ENCODE measurements at places on chromosomes 5 and 9.

- DNase-seq: peak; percentile 98
Observed at GRCh38 chr9:125202846-125203618, 2.7 kb downstream of the RABEPK start.

- DNase-seq: no peak
Observed at GRCh38 chr5:65185468-65185867, 296.3 kb downstream of the ADAMTS6 start.

DNA sequence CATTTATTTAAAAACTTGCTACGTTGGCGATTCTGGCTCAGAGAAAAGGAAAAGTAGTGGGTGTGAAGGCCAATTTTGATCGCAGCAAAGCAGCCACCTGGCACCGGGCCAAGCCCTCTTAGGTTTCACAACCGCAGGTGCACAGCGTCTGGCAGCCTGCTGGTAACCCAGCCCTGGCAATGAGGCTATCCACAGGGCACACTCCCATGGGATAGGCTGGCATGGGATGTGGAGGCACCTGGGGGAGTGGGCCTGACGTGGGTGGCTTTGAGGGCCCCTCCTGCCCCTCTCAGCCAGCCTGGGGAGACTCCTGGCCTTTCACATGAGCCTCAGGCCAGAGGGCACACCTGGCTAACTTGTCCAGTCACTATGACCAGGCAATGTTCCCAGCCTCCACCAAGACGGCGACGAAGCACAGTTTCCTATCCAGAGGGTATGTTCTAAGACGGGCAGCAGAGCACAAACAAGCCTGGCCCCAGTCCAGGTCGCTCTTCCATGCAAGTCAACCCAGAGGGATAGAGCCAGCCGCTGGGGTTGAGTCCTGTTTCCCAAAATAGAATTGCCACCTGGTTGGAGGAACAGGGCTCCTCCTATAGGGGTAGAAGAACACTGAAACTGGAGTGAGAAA is 19.0 kb downstream of the CMBL start:
- DNase-seq: peak; percentile 97

- DNase-seq: no peak
Observed at GRCh38 chr9:34119713-34120112, 6.8 kb downstream of the DCAF12 start.

DNA sequence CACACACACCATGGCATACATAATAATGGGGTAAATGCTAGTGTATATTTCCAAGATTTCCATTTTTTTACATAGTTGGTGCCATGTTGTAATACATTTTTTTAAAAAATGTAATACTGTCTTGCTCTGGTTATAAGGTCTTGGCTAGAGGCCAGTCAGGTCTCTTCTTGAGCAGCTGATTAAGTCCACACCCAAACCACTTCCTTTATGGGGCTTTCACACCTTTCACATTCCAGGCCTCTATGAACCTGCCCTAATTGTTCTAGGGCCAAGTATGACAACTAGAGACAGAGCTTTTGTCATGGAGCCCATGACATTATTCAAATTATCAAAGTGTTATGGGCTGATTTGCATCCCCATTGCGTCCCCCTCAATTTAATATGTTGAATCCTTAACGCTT is 495.6 kb upstream of the CTNND2 start:
- no peak for DNase-seq

DNA sequence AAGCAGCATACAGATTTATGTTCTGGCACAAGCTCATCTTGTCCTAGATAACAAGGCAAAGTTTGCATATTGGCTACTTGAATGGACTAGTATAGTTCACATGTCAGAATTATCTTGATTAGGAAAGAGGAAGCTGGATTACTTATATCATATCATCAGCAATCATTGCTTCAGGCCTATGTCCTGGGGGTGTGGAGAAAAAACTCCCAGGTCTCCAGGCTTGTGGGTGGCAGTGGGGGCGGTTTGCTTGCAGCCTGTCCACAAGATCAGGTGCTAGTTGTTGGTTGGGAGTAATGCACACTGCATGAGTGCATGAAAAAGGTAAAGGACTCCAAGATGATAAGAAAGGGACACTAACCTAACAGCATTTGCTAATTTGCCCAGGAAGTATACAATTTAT is 326.4 kb upstream of the PDE4D start:
- no peak for DNase-seq

DNA sequence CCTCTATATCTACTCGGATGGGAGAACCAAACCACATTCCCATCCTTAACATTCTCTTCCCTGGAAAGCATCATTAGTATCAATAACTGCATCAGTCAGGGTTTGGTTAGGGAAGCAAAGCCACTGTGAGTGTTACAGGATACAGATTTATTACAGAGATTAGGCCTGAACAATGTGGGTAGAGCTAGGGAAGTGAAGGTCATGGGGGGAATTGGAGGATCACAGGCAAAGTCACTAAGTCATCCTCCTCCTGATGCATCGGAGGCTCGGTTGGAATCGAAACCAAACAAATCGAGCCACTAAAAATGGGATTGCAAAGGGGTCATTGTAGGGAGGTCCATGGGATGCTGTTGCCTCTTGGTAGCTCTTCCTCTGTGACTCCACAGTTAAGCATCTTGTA is 61.8 kb upstream of the ZBTB43 start:
- DNase-seq: no peak

GRCh38 chr9:135479469-135480052 is at the start of gene PPP1R26:
Gene PPP1R26 (plus strand): TSS chr9:135479782. CDS start chr9:135484511, 4,729 bp downstream.
- no peak for DNase-seq

DNA sequence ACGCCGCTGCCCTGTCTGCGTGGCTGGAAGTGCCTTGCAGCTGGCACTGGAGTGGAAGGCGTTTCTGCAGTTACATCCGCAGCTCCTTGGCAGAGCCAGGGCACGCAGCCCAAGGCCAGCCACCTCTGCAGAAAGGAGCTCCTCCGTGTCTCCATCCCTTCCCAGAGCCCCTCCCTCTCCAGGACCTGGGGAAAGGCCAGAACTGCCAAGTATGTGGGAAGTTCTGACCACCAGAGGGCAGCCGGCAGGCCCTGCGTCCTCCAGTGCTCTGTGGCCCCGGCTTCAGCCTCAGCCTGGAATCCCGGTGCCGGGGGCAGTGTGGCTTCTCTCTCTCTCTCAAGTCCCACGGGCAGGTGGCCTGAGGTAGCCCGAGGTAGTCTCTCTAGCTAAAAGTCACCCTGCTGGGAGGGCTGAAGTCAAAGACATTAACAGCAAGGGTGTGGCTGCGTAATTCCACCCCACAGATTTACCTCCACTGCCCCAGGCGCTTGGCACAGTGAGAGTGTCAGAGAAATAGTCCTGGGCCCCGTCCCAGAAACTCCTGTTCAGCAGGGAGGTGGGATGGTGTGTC is 101.7 kb upstream of the FCN2 start:
- DNase-seq: peak; percentile 71

GRCh38 chr5:111583758-111584203 is 71.4 kb upstream of the STARD4 start:
- DNase-seq: no peak

DNA sequence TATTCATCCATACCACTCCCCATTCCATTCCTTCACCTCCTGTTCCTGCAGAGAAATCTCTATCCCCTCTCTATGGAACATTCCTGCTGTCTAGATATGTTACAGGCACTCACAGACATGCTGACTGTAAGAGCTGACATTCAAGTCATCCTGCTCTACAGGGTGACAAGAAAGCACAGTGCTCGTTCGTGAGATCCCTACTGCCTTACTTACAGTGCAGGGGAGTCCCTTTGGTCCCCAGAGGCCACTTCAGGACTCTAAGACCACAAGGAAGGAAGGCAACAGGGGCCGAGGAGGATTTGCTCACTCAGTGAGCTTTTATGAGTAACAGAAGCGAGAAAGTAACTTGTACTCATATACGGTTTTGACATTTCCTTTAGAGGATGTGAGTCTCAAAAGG is 110.5 kb downstream of the GAS1 start:
- DNase-seq: no peak
